Ascending aorta (tissue), 2 donors: ENCODE measurements at places on chromosomes 6 and 20. TPM values are rescaled to one million over a fixed set of nuclear protein-coding genes. Genes with fewer than 3 reads are reported as not detected.

DNA sequence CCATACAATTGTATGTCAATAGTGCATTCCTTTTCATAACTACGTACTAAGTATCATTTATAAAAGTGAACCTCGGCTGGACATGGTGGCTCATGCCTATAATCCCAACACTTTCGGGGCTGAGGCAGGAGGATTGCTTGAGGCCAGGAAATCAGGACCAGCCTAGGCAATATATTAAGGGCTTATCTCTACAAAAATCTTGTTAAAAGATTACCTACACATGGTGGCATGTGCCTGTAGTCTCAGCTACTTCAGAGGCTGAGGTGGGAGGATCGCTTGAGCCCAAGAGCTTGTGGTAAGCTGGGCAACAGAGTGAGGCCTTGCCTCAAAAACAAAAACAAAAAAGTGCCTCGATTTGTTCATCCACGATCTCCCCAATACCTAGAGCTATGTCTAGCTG lies 449.7 kb upstream of the SULF2 start:
- DNase-seq = no peak

DNA sequence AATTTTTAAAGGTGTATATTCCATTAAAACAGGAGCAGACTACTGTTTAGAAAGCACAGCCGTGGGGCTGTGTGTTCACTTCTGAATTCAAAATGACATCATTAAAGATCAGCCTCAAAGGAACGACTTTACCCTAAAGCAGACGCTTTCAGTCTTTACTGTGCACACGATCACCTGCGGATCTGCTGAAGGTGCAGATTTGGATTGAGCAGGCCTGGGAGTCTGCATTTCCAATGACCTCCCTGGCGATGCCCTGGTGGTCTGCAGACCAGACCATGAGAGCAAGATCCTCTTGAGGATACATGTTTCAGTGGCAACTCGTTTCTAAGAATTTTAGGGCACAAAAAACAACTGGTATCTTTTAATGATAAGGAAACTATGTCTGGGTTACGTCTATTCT lies 27.2 kb downstream of the TXNDC5 start:
- DNase-seq = no peak

DNA sequence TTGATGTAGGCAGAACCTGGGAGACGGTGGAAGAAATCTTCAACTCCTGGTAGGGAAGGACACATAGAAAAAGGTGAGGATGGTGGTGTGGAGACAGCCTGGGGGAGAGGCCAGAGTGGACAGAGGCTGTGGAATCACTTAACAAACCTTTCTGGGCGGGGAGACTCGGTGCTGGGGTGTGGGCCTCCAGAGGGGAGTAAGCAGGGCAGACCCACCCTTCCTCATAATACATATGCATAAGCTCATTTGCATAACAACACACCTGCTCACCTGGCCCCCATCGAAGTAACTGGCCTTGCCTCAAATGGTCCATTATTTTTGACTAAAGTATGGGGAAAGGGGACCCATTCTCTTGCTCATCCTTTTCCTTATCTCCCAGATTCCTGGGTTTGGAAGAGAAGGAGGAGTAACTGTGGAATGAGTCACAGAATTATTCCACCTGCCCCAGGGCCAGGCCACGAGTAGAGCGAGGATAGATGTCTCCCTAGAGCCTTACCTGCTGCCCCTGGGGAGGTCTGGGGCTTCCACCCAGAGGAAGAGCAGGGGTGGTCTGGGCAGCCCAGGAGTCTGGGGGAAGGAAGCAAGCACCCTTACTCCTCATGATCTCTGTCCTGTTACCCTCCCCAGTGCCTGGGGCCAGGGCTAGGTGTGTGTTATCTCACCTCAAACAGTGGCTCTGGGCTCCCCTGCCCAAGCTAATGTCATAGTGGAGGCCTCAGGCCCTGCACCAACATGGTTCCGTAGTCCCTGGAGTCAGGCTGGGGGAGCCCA lies 10.7 kb upstream of the VEGFA start:
- no peak for DNase-seq

DNA sequence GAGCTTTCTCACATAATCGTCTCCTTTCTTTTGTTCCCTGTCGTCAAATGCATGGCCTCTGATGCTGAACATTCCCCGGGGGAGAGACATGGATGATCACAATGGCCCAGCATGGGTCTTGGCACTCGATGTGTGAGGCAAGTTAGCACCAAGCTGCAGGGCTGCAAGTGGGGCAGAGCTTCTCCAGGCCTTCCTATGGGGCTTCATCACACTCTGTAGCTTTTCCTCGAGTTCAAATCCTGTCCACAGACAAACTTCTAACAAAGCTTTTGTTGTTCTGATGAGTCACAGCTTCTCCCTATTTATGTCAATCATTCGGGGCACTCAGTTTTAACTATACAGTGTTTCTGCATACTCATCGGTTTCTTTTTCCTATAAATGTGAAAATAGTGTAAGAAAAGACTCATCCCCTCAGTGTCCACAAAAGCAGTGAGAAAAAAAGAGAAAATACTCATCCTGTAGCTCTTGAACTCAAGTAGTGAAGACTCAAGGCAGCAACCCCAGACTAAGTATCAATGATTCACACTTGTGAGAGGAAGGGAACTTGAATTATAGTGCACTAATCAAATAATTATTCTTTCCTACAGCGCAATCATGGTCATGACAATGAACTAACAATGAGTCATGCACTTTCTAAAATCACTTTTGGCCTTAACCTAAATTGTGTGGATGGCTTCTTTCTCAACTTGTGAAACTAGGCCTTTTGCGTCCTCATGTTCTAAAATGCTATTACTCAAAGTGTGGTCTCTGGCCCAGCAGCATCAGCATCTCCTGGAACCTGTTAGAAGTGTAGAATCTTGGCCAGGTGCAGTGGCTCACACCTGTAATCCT lies 68.4 kb upstream of the NOX3 start:
- no peak for DNase-seq

- no peak for DNase-seq
These were observed 215.3 kb downstream of the BMP7 start for GRCh38 chr20:57051096-57051495.

GRCh38 chr20:63934271-63935068 lies 21.7 kb downstream of the UCKL1 start:
- no peak for DNase-seq

DNA sequence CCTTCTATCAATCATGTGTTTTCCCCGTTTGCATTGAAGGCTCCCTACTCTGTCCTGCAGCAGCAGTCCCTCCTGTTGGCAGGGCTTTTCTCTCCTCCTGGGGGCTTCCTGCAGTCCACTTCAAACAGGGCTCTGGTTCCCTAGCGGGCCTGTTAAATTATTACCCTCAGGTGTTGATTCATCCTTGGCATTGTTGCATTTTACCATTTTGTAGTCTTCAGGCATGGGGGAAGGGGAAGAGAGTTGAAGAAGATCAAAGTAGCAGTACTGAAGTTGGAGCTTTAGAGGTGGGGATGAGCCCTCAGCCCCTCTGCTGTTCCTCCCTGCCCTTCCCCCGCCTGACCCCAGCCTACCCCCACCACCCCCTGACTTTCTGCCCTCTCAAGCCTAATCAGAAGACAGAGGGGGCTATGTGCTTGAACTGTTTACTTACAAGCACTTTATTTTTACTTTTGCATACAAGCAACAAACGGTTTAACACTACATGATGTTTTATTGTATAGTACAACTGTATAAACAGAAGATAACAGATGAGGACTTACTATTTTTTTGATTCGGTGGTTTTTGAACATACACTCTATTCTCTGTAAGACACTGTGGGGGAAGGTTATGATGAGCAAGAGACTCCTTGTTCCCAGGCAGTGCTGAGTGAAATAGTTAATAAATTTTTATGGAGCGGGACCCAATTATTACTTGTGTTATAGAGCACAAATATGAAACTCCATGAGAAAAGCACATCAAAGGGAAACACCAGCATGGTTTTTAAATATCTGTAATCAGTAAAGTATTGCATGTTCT lies 169.7 kb downstream of the EYA4 start:
- DNase-seq = no peak

DNA sequence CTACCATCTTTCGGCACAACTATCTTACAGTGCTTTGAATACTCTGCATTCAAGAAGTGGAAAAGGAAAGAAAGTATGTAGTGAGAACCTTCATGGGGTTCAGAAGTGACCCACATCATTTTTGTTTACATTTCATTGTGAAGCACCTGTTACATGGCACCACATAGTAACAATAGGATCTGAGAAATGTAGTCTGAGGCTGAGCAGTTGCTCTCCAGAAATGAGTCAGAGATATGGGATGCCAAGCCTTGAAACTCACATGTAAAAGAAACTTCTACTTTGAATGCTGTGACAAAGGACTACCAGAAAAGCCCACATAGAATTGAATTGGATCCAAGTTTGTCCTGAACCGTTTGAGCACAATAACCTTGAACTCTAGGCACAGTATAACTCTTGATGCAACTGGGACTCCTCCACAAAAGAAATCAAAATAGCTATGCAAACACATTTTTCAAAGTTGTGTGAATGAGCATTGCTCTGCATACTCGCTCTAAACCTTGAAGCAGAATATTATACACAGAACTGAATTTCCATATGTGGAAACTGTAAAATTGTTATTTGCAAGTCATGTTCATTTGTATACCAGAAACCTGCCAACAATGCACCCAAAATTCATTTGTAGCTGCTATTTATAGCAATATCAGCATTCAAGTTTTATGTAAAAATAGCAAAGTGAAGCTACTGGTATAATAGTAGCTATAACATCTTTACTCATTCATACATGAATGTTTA lies 400.9 kb upstream of the POU3F2 start:
- DNase-seq = no peak

GRCh38 chr6:7559651-7560385 lies 18.3 kb downstream of the DSP start:
- no peak for DNase-seq

DNA sequence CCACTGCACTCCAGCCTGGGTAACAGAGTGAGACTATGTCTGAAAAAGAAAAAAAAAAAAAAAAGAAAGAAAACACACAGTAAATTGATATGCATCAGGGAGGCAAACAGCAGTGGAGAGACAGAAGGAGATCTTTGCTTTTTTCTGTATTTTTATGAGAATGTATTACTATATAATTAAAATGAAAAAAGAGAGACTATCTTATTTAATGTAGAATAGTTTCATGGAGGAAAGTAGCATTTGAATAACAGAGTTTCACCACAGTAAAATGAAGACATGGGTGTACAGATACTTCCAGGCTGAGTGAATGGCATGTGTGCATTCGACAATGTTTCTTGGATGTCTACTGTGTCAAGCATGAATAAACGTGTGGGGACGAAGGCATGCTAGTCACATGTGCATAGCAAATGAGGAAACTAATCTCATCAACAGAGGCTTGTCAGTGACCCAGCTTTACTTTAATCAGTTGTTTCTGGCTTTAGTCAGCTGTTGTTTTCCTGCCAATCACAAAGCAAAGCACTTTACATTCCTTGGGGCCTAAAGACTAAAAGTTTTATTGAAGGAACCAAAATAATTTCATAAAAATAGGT lies 55.5 kb upstream of the ARMH2 start:
- DNase-seq = no peak

- DNase-seq = no peak
These were observed 34.3 kb downstream of the HLA-DMB start for GRCh38 chr6:32906539-32906938.

DNA sequence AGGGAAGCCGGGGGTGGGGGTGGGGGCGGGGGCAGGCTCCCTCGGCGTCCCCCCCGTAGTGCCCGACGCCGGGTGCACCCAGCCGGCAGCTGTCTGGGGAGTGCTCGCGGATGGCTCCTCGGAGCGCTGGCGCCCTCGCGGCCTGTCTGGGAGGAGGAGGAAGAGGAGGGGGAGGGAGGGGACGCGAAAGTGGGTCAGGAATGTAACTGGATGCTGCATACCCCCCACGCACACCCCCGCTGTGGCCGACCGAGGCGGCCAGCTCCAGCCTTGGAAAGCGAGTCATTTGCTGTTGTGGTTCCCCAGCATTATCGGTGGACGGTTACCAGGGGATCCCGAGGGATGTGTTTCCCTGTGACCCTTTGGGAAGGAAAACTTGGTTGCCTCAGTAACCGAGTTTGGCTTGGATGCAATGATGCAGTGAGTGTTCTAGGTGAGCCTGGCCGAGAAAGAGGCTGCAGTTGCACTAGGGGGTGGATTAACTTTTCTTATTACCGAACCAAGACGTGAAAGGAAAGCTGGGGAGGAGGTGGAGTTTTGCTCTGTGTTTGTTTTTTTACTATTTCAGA lies 55.2 kb upstream of the RREB1 start:
- DNase-seq = no peak

Gene DCDC2
- not detected for total RNA-seq

Gene CCN2
- 916 TPM for total RNA-seq

Gene DLL1
- total RNA-seq = 16.5 TPM

Gene SRMS
- not detected for total RNA-seq

Gene TRIM10
- total RNA-seq = not detected
